ENCODE measurements at places on chromosomes 2 and 18.

- no peak for DNase-seq
These were observed 52.2 kb downstream of the SMAD7 start for GRCh38 chr18:48898521-48898920.

GRCh38 chr18:74784752-74785151, 187.1 kb downstream of the ZNF407 start:
- no peak for DNase-seq

DNA sequence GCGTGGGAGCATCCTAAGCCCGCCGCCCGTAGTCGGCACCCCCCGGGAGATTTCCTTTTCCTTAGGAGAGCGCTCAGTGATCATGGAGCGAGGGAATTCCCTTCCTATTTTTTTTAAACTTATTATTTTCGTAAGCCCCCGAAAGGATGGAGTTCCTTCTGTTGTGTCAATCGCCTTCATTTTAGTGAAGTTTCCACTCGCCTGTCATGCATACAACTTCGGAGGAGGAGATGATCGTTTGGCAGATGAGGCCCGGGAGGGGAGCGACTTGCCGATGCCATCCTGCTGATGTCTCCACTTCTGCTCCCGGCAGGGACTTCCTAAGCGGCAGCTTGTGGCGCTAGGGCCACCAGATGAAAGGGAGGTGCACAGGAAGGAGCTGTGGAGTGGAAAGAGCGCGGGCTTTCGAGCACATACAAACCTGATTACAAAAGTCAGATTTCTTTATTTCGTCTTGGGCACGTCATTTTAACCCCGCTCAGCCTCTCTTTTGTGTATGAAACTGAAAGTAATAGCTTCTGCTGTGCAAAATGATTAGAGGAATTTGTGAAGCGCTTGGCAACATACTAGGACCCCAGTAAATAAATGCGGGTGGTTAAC, at the start of gene ADGRF3:
TSS of gene ADGRF3 (minus strand) at position 336 of the 600 bp plus-strand sequence. CDS start 555 bp downstream, outside the sequence.
- peak; percentile 19 for DNase-seq

DNA sequence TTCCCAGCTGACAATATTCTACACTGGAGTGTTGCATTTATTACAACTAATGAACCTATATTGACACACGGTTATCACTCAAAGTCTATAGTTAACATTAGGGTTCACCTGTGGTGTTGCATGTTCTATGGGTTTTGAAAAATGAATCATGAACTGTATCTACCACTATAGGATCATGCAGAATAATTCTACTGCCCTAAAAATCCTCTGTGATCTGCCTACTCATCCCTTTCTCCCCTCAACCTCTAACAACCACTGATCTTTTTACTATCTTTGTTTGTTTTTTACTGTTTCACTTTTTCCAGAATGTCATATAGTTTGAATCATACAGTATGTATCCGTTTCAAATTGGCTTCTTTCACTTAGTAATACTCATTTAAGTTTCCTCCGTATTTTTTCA, 47.6 kb upstream of the TCF7L1 start:
- no peak for DNase-seq

GRCh38 chr2:168434146-168434545, 21.9 kb upstream of the CERS6 start:
- DNase-seq, result no peak

- no peak for DNase-seq
These were observed 95.3 kb upstream of the TGFA start for GRCh38 chr2:70648961-70649360.

DNA sequence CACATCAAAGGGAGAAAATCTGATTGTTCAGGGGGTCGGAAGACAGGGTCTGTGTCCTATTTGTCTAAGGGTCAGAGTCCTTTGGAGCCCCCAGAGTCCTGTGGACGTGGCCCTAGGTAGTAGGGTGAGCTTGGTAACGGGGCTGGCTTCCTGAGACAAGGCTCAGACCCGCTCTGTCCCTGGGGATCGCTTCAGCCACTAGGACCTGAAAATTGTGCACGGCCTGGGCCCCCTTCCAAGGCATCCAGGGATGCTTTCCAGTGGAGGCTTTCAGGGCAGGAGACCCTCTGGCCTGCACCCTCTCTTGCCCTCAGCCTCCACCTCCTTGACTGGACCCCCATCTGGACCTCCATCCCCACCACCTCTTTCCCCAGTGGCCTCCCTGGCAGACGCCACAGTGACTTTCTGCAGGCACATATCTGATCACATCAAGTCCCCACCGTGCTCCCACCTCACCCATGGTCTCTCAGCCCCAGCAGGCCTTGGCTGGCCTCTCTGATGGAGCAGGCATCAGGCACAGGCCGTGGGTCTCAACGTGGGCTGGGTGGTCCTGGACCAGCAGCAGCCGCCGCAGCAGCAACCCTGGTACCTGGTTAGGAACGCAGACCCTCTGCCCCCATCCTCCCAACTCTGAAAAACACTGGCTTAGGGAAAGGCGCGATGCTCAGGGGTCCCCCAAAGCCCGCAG, 3.8 kb downstream of the PROC start:
- no peak for DNase-seq

DNA sequence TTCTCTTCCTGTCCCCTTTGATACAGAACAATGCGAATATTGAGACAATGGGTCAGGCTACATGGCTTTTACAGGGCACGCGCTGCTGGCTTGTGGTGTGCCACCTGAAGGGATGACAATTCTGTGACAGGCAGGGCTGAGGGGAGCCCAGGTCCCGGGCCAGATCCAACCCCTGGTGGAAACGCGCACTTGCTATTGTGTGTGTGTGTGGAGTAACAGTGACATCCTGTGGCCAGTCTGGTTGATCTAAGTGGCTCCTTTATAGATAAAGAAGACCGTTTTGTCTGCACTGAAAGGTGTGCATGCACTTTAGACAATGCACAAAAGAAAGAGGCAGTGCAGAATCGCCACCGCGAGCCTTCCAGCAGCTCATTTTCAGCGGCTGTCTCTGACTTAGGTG, 273.6 kb downstream of the HRH4 start:
- peak; percentile 4 for DNase-seq

- DNase-seq, result no peak
These were observed 254.9 kb upstream of the ZEB2 start for GRCh38 chr2:144774809-144775208.

DNA sequence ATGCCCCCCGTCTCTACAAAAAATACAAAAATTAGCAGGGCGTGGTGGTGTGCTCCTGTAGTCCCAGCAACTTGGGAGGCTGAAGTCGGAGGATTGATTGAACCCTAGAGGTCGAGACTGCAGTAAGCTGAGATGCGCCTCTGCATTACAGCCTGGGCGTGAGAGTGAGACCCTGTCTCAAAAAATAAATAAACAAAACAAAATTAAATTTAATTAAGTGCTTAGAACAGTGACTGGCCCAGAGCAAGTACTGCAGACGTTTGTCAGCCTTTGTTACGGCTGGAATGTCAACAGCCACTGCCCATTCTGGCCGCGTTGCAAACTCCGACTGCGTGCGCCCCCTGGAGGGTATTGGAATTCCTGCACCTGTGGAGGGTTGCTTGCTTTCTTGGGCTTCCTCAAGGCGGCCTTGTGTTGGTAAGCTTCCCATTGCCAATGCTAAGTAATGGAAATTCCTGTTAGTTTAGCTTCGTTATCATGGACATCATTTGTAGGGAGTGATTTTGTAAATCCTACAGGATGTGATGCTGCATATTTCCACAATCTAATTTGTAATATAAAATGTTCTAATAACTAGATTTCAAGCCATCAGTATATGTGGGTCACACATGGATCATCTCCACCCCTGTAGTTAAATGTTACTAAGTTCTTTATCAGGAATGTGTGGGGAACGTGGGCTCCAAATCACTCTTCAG, 15.9 kb upstream of the ATP6V1B1 start:
- peak; percentile 39 for DNase-seq

DNA sequence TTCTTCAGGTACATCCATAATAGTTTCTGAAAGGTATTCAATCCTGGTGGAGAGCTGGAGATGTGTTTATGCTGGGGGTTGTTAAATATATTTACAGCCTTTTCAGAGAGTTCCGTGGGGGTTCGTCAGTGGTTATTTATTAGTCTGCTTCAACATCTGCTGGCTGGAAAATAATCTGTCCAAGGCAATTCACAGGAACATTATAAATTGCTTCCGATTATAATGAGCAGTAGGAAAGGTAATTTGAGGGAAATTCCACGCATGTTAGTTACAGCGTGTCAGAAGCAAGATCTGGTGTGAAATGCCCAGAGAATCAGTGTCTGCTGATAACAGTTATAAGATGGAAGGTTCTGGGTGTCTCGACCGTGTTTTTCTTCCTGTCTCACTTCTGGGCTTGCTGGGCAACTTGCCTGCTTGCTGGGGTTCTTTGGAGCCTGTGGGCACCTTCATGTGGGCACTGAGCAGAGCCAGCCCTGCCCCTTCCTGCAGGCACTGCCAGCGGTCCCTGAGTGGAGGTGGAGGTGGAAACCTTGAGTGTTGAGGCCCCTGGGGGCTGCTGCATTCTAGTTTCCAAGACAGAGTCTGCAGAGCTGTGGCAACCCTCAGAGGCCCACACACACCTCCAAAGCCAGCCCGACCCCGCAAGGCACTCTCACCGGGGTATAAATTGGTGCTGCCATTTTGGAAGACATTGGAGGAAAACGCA, 185.7 kb downstream of the FAM210A start:
- no peak for DNase-seq

- DNase-seq, result no peak
These were observed 762 bp downstream of the HDAC4 start for GRCh38 chr2:239399921-239400595.

- no peak for DNase-seq
These were observed 27.1 kb downstream of the CLHC1 start for GRCh38 chr2:55204950-55205349.

- no peak for DNase-seq
These were observed 67.5 kb upstream of the FOSL2 start for GRCh38 chr2:28325173-28325566.

- no peak for DNase-seq
These were observed 2.1 kb downstream of the HK2 start for GRCh38 chr2:74835831-74836674.

DNA sequence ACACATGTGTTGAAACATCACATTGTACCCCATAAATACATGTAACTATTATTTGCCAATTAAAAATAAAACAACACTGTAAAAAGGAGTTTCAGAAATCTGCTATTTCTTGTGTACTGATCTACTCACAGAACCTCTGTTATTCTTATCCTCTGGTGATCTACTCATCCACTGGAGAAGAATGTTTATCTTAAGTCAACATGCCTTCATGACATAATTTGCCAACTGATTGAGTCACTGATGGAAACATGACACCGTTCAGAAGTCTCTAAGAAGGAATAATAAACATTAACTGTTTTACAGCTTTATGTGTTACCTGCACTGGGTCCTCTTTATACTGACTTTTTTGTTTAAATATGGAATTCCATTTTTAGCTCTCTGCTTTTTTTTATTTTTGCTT, 555.2 kb downstream of the DCDC2C start:
- DNase-seq, result no peak

- no peak for DNase-seq
These were observed 239.7 kb upstream of the RASGRP3 start for GRCh38 chr2:33236482-33237385.

DNA sequence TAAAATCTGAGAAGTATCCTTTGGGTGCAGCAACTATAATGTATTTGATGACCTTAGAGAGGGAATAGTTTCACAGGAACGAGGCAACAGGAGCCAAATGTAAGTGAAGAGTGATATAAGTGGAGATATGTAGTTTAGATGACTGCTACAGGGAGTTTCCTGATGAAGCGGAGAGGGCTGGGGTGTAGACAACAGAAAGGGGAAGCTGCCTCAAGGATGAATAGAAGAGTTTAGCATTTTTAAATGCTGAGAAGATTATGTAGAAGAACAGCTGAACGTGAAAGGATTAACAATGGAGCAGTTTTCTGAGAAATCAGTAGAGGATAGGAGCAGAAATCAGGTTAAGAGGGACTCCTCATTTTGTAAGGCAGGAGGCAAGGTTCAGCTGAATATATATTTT, 133.3 kb downstream of the LCLAT1 start:
- no peak for DNase-seq

DNA sequence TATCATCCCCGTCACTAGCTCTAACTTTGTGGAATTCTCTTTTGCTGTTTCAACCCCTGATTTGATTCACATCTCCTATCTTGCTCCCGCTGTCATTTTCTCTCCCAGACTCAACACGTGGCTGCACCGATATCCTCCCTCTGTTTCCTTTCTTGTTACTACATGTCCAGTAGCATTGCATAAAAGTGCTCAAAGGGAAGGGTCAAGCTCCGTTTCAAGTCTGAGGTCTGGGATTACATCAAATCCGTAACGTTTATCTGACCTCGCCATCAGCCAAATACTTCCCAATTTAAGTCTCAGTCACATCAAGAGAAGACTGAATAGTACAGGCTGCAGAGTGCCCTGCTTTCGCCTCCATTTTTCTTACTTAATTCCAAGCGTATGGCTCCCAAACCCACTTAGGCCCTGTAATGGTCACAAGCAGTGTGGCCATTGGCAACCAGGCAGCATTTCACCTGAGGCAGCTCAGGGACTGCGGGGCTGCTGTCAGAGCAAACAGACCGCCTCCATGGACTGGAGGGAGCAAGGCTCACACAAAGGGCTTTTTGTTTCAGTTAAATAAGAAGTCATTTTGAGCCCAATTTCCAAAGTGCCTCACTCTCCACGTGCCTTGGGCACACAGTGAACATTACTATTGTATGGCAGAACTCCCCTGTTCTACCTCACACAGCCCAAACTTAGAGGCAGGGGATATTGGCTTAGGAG, 217.8 kb downstream of the BCL11A start:
- DNase-seq, result no peak

DNA sequence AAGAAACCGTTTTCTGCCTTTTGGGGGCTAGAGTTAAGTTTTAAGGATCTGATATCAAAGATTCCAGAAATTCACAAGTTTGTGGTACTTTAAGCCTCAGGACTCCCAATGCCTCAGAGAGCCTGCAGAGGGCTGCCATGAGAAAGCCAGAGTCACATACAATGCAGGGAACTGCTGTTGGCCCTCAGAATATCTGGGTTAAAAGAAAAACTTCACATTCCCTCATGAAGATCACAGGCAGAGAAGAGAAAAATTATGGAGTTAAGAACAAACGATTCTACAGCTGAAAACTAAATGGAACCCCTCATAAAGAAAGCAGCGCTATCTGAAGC, 39.5 kb downstream of the HDAC4 start:
- peak; percentile 26 for DNase-seq

DNA sequence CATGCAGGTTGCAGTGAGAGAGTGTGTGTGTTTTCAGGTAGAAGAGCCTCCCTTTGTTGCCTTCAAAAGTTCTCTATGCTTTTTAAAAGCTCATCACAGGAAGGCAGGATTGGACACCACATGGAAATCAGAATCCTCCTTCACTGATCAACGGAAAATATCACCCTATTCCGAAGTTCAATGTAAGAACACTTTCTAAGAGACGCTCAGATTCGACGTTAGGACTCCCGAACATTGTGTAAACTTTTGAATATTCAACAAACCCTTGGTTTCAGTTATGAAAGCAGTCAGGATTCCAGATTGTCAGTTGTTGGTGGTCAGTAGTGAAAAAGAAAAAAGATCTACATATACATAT, 561.4 kb upstream of the ID2 start:
- no peak for DNase-seq

- no peak for DNase-seq
These were observed 13.3 kb downstream of the TUBB6 start for GRCh38 chr18:12321333-12321732.

Data from anterior cingulate cortex (tissue), 58 donors.